ENCODE measurements at places on chromosomes 13 and 19.

DNA sequence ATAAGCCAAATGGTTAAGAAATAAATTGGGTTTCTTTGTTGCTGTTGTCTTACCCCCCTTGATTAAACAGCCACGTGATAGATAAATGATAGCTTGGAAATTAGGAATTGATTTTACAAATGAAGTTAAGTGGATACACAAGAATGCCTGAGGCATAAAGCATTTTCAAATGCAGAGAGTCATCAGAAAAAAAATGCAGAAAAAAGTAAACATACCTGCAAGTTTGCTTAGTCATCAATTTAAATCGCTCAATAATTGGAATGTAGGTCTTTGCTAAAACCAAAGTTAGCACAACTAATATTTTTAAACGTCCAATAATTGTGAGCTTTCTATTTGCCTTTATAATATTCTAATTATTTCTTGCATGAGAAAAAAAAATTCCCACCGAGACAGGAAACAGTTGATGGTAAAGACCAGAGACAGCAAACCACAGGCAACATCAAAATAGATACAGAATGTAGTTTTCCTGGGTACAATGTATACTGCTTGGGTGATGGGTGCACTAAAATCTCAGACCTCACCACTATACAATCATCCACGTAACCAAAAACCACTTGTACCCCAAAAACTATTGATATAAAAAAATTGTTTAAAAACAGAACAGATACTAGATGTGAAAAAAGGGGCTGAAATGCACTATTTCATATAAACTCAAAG lies 924.0 kb downstream of the PCDH9 start:
- DNase-seq = no peak

DNA sequence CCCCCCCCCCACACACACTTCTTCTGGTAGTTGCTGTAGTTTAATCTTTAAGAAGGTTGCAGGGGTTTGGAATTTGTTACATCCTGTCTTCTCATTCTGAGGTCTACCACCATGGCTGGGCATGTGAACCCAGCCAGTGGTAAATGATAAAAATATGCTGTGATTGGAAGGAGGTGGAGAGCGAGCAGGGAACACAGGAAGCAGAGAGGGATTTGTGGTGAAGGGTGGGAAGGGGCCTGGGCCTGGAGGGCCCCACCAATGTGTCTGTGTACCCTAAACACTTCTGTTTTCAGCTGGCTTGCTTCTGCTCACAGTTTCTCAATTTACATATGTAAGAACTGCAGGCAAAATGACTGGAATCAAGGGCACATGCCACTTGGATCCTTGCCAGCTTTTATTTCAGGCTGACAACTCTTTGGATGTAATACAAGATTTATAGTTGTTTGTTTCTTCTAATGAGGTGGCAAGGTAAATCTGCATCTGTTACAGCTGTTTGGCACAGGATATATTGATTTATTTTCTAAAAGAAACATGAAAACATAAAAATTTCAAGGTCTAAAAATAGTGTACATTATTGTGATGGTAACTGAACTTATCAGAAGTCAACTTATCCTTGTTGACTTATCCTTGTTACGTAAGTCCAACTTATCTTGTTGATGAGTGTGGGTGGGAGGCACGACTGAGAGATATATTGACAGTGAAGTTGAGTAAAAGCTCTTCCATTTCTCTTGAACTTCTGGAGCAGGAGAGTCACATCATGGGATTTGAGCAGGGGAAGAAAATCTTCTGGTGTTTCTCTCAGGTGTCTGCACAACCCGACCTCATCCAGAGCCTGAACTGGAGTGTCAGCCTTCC lies 313.2 kb downstream of the SHISA2 start:
- no peak for DNase-seq

- no peak for DNase-seq
Measured at GRCh38 chr13:102688306-102688973, 6.4 kb downstream of the METTL21C start.

- no peak for DNase-seq
Measured at GRCh38 chr19:1914826-1915341, 9.7 kb downstream of the ADAT3 start.

DNA sequence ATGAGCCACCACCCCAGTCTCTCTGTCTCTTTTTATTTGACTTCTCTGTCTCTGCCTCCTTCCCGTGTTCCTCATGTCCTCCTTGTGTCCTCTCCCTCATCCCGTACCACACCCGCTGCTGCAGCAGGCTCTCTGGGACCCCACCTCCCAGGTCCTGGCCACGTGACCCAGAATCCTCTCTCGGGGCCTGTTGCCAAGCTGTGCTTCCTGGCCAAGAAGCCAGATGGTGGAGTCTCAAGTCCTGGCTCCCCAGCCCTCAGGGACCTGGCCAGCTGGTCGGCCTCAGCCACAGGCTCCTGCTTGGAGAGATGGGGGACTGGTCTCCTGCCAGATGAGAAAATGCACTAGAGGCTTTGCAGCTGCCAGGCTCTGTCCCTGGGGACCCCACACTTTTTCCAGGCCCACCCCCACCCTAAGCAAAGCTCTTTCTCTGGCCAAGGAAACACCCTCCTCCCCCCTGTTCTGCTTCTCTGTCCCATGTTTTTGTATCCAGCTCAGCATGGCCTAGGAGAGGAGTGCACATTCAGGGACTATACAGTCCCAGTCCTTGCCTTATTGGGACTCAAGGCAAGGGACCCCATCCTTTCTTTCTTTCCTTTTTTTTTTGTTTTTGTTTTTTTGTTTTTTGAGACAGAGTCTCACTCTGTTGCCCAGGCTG lies 34.3 kb upstream of the SHKBP1 start:
- DNase-seq = no peak

DNA sequence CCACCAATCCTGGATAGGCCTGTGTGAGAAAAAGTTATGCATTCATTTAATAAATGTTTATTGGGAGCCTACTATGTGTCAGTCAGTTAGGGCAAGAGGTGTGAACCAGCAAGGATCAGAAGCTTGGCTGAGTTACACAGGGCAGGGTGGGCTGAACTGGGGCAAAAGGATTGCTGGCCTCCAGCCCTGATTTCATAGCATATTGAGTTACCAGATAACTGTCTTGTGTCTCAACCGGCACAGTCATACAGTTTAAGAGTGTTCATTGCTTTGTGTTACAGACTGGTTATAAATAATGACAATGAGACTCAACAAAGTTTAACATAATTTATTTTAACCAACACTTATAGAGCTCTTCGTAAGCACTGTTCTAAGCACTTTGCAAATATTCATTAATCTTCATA lies 253.8 kb downstream of the DLEU7 start:
- DNase-seq = no peak

DNA sequence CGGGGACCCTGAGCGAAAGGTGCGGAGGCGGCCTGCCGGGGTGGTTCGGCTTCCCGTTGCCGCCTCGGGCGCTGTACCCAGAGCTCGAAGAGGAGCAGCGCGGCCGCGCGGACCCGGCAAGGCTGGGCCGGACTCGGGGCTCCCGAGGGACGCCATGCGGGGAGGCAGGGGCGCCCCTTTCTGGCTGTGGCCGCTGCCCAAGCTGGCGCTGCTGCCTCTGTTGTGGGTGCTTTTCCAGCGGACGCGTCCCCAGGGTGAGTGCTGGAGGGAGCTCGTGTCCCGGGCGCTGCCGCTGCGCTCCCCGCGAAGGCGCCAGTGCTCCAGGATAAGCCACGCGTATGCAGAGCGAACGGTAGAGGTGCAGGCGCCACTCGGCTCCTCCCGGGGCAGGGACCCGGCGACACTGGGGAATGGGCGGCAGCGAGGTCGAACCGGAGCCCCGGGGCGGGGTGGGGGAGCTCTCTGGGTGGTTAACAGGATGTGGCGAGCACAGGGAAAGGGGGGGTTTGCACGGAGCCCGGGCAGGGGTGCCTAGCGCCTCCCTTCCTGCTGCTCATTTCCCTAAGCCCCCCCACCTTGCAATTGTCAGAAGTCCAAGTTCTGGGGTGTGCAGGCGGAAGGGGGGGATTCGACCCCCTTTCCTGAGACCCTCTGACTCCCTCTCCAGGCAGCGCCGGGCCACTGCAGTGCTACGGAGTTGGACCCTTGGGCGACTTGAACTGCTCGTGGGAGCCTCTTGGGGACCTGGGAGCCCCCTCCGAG lies at the start of gene IL27RA:
TSS of gene IL27RA (plus strand) at position 44 of the 762 bp plus-strand sequence. CDS start at position 155, 111 bp downstream.
- DNase-seq = peak; percentile 77

DNA sequence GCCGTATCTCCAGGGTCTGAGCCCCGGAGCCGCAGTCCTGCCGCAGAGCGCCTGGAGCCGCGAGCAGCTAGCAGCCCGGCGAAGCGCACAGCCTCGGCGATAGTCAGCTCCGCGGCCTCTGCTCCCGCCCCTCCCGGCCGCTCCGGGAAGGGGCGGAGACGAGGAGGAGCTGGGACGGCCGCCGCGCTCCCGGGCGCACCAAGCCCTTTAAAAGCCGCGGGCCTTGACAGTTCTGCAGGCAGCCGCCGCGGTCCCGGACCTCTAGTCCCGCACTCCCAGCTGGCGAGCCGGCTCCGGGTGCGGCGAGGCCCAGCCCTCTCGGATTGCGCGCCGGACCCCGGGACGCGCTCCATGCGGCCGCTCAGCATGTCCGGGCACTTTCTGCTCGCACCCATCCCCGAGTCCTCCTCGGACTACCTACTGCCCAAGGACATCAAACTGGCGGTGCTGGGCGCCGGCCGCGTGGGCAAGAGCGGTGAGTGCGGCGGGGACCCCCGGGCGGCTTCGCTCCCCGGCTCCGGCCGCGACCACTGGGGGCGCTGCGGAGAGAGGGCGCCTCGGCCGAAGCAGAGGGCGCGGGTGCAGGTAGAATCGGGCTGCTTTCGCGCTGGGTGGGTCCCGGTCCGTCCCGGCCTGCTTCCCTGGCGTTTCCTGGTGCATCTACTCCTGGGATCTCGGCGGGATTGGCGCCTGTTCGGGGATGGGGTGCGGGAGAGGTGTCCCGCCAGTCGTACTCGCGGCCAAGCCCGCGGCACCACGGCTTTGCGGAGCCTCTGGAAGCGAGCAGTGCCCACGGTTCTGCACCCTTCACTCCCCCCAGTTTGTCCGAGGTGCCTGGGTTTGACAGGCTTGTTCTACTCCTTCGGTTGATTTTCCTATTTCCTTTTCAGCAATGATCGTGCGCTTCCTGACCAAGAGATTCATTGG lies at the start of gene RASL11A:
TSS of gene RASL11A (plus strand) at position 237 of the 927 bp plus-strand sequence. CDS start at position 352, 115 bp downstream.
- DNase-seq = peak; percentile 79

- DNase-seq = no peak
Measured at GRCh38 chr13:85091631-85092234, 707.5 kb downstream of the SLITRK6 start.

DNA sequence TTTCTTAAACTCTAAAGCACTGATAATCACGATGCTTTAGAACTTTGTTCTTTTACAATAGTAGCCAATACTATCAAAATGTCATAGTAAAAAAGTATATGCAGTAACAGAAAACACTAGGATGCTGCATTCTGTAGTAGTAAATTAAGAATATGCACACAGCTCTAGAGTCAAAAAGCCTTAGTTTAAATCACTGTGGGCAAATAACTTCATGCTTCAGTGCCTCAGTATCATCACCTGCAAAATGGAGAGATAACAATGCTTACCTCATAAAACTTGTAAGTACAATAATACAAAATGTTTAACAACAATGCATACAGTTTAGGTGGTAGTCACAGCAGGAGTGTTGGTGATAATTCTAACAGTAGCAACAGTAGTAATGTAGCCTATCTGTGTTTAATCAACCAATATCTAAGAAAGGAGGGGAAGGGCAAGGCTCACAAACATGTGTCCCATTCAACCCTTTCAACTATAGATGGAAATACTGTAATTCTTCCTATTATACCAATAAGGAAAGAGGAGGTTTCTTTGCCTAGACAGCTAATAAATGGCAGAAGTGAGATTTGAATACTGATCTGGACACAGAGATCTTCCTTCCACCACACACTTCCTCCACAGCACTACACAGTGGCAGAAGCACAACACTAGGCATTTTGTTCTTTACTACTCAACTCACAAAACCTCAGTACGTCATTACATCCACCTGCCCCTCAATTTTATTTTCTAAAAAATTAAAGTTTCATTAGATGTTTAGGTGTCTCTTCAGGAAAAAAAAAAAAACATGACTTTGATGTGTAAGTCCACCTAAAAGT lies 4.6 kb downstream of the RBM26 start:
- peak; percentile 58 for DNase-seq

DNA sequence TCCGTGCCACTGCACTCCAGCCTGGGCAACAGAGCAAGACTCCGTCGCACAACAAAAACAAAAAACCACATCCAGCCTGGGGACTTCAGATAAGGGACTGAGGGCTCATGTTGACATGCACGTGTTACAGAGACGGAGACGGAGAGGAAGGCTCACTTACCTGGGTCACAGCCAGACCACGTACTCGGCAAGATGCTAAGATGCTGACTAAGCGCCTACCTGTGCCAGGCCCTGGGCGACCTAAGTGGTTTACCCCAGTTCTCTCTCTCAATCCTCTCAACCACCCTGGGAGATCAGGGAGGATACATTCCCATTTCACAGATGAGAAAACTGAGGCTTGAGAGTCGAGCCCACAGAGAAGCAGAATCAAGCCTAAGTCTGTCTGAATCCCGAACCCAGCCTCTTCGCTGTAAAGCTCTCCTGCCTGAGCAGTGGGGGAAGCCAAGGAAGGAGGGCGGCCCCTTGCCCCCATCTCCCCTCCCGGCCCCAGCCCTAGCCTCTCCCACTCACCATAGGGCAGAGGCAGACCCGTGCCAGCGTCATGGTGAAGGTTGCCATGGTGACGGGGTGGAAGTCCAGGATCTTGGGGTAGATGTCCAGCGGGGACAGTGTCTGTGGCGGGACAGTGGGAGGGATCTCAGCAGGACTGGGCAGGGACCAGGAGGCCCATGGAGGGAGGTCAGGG lies 13.5 kb downstream of the ERCC2 start:
- no peak for DNase-seq

GRCh38 chr19:7907122-7907521 lies 3.4 kb downstream of the MAP2K7 start:
- DNase-seq = no peak

- no peak for DNase-seq
Measured at GRCh38 chr13:47218611-47219010, 321.8 kb upstream of the HTR2A start.

DNA sequence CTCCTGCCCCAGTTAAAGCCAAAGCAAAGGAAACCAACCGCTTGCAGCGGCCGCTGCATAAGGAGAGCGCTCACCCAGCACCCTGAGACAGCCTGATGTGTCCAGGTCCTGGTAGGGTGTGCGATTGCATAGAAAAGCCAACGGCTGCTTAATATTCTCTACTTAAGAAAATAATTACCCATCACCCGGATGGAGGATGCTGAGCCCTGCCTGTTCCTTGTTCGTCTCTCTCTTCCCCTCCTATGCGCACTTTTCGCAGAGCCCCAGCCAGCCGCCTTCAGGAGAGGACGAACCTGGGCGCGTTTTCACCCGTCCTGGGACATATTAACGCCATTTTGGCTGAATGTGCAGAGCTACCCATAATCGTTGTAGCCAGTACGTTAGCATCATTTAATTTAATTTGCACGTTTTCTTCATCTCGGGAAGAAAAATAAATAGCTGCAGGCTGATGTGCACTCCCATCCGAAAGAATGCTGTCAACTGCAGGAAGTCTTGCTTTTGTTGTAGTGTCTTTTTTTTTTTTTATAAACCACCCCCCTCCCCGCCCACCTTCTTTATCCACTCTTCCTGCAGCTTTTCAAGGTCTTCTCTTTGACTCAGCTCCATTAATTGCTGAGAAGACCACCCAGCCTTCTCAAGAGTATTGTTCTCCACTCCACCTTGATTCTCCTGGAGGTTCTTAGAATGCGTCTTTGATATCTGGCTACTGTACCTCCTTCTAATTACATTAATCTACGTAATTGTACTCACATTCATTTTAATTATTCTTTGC lies 214.5 kb downstream of the TEX29 start:
- DNase-seq = no peak

Data from activated CD4-positive, alpha-beta T cell treated with anti-CD3 and anti-CD28 coated beads, Interleukin-2, Interleukin-6, amounts not matched to agents 100 ng/mL and 50 ng/mL, durations not matched to agents 16 hours and 8 hours (primary cell).